ENCODE measurements at places on chromosomes 6 and 20. TPM values are rescaled to one million over a fixed set of nuclear protein-coding genes. Genes with fewer than 3 reads are reported as not detected.

PACSIN1 gene
- total RNA-seq = 2.3 TPM

GTSF1L gene
- not detected for total RNA-seq

PLA2G7 gene
- total RNA-seq = not detected

RAB32 gene
- total RNA-seq = 45.3 TPM

GCNT2 gene
- total RNA-seq = 21.0 TPM

VPS52 gene
- 34.9 TPM for total RNA-seq

ISM1 gene
- 5.9 TPM for total RNA-seq

COL9A3 gene
- total RNA-seq = 13.4 TPM

ELOVL5 gene
- total RNA-seq = 80.2 TPM

SLC35D3 gene
- total RNA-seq = not detected

TCF21 gene
- 22.2 TPM for total RNA-seq

ZNF334 gene
- total RNA-seq = 0.92 TPM

C6orf141 gene
- total RNA-seq = 1.4 TPM

MROH8 gene
- 3.0 TPM for total RNA-seq

CCR6 gene
- total RNA-seq = not detected

NFATC2 gene
- 15.6 TPM for total RNA-seq

CST8 gene
- total RNA-seq = not detected

SDC4 gene
- 61.9 TPM for total RNA-seq

LRRN4 gene
- 0.17 TPM for total RNA-seq

ROMO1 gene
- total RNA-seq = 330 TPM

ARFGEF3 gene
- total RNA-seq = 3.3 TPM

PGC gene
- not detected for total RNA-seq

COL21A1 gene
- total RNA-seq = 8.4 TPM

DNAH8 gene
- total RNA-seq = not detected

ULBP1 gene
- not detected for total RNA-seq

PRDM13 gene
- total RNA-seq = not detected

PCSK2 gene
- total RNA-seq = 8.7 TPM

TSHZ2 gene
- 15.0 TPM for total RNA-seq

NR2E1 gene
- not detected for total RNA-seq

ADAM33 gene
- total RNA-seq = 144 TPM

KCNK16 gene
- total RNA-seq = not detected

C20orf202 gene
- total RNA-seq = 0.17 TPM

LST1 gene
- 7.9 TPM for total RNA-seq

IMPG1 gene
- not detected for total RNA-seq

MYCT1 gene
- 13.3 TPM for total RNA-seq

SCGN gene
- 1.6 TPM for total RNA-seq

RPL7L1 gene
- total RNA-seq = 82.0 TPM

GMPR gene
- total RNA-seq = 41.9 TPM

IL17F gene
- not detected for total RNA-seq

TIAM2 gene
- total RNA-seq = 17.0 TPM

IYD gene
- not detected for total RNA-seq

RIPOR2 gene
- 14.4 TPM for total RNA-seq

MCHR2 gene
- not detected for total RNA-seq

LGSN gene
- not detected for total RNA-seq

APCDD1L gene
- 0.58 TPM for total RNA-seq

TPD52L1 gene
- total RNA-seq = 46.4 TPM

TSBP1 gene
- total RNA-seq = not detected

ZNF391 gene
- total RNA-seq = 2.2 TPM
